ENCODE measurements at places on chromosomes 1 and 21.

- no peak for DNase-seq
- no peaks in the 10 kb centered on the region for H3K27me3 ChIP-seq
- H3K4me1 ChIP-seq = peaks cover 10% of the 10 kb centered on the region
- no peak overlapping the region for H3K4me3 ChIP-seq
- H3K27ac ChIP-seq = no peak overlapping the region
Measured at GRCh38 chr1:226551299-226551698, 2.7 kb downstream of the STUM start.

GRCh38 chr1:26287033-26287711 is 7.3 kb downstream of the SH3BGRL3 start:
- DNase-seq = no peak
- no peaks in the 10 kb centered on the region for H3K4me1 ChIP-seq
- no peak overlapping the region for H3K27ac ChIP-seq
- H3K27me3 ChIP-seq = no peaks in the 10 kb centered on the region
- H3K4me3 ChIP-seq = no peak overlapping the region

DNA sequence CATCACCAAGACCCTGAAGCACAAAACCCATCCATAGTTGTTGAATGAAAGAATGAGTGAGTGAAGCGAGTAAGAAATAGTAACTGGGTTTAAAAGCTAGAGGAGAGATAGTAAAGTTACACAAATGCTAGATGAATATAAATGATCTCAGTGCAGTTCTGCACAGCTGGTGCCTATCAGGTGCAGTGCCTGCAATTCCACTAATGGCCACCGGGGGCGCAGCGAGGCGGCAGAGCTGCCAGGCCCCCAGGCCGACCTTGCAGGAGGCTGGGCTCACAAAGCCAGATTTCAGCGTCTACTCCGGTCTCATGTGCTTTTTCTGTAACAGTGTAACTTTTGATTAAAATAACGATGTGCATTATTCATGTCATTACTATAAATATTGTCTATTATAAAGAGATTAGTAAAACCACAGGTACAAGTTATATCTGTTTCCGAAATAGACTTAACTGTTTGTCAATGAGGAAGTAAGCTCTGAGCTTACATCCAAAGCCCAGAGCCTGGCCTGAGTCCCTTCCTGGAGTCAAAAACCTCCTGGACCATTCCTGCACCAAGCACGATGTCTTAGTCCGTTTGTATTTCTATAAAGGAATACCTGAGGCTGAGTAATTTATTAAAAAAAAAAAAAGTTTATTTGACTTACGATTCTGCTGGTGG is 477.6 kb downstream of the NPHP4 start:
- H3K27me3 ChIP-seq = no peaks in the 10 kb centered on the region
- peak; percentile 46 for DNase-seq
- no peaks in the 10 kb centered on the region for H3K36me3 ChIP-seq
- H3K27ac ChIP-seq = no peak overlapping the region
- no peaks in the 10 kb centered on the region for H3K4me1 ChIP-seq
- H3K4me3 ChIP-seq = no peak overlapping the region

DNA sequence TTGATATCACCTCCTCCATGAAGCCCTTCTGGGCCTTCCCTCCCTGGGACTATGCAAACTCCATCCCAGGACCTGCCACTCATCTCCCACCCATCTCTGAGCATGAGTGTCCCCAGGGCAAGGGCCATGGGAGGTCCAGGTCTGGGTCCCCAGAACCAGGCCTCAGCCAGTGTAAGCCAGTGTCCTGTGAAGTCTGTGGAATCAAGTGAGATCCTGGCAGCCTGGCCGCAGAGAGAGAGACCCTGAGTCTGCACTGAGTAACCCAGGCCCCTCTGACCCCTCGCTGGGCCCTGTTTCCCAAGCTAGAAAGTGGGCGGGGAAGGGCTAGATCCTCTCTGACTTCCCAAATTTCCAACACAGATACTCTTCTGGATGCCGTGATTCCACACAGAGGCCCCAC is 132.7 kb downstream of the DMRTB1 start:
- no peak for DNase-seq
- peaks cover 3% of the 10 kb centered on the region for H3K4me1 ChIP-seq
- H3K27ac ChIP-seq = peak overlapping the region; percentile 10
- no peak overlapping the region for H3K4me3 ChIP-seq

Data from prostate gland (tissue), 2 donors.